ENCODE measurements at places on chromosomes 3 and 15.
A peak's percentile ranks its signal among the peaks of the same experiment; 100 is the strongest.

- no peak for DNase-seq
These were observed 200.1 kb upstream of the GAP43 start for GRCh38 chr3:115423170-115423569.

DNA sequence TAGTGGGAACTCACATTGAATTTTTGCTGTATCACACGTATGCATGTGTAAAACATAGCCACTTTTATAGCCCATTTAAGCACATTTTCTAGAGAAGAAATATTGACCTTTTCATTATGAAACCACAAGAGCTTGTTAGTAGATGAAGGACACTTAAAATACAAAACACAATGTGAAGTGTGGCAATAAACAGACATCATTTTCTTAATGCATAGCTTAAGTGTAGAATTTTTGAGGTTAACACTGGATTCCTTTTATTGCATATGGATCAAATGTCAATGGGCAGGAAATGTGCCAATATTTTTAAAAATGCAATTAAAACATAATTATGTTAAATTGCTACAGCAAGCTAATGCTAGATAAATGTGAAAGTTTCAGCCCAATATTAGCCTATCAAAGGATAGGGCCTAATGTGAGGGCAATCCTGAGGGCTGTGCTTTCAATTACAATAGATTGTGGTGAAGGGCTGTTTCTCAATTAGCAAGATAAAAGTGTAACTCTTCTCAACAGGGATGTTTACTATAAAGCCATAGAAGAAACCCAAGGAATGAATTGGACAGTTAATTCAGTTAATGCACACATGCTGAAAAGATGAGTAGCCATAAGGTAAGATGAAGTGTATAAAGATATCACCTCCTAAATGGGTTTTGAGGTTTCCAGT, 489.0 kb upstream of the CDIN1 start:
- DNase-seq = no peak

DNA sequence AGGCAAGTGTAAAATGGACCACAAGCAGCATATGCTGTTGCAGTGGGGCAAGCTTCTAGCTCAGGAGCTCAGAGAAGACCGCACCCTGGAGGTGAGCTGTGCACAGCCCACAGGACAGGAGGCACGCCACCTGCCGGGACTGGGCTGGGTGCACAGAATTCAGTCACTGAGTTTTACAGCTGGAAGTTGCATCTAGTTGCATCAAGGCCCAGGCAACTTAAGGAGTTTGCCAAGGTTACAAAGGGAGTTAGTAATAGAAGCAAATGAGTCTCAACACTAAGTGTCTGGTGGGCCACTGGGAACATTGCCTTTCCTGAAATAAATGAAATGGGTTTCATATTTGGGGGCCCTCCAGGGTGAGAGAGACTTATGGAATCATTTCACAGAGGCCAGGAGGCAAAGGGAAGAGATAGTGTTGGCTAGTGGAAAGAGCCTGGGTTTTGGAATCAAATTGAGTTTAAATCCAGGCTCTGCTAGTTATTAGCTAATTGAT, 36.0 kb upstream of the TIMP4 start:
- DNase-seq = no peak

DNA sequence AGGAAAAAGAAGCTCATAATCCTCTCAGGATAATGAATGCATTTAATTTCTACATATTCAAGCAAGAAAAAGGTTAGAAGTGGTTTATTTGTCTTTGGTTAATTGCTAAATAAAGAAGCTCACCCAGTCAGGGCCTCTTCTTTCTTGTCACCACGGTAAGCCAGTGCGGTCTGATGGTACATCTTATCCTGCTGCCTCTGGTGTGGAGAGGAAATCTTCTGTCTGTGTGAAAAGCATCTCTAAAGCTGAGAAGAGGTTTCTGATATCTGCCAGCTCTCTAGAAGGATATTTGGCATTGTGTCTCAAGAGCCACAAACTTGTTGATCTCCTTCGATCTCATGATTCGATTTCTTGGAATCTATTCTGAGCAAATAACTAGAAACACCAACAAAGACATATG, 144.9 kb downstream of the SV2B start:
- DNase-seq = no peak

- no peak for DNase-seq
These were observed 643.0 kb downstream of the TBL1XR1 start for GRCh38 chr3:176554264-176554663.

DNA sequence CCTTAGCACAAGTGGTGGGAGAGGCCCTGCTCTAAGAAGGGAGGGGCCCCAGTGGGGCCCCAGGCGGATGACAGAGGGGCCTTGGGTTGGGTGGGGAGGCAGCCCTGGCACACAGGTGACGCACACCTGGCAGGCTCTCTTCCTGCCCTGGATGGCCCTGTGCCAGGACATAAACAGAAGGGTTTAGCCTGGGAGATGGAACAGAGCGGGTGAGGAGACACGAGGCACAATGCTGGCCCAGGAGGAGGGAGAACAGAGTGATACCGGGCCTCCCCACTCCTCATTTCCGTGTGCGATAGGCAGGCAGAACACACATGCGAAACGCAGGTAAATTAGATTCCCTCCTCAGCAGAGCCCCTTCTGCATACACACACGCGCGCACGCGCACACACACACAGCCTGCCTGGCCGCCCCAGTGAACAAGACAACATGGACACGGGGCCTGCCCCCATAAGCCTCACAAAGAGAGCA, 39.8 kb downstream of the IDH2 start:
- DNase-seq = peak; percentile 16

DNA sequence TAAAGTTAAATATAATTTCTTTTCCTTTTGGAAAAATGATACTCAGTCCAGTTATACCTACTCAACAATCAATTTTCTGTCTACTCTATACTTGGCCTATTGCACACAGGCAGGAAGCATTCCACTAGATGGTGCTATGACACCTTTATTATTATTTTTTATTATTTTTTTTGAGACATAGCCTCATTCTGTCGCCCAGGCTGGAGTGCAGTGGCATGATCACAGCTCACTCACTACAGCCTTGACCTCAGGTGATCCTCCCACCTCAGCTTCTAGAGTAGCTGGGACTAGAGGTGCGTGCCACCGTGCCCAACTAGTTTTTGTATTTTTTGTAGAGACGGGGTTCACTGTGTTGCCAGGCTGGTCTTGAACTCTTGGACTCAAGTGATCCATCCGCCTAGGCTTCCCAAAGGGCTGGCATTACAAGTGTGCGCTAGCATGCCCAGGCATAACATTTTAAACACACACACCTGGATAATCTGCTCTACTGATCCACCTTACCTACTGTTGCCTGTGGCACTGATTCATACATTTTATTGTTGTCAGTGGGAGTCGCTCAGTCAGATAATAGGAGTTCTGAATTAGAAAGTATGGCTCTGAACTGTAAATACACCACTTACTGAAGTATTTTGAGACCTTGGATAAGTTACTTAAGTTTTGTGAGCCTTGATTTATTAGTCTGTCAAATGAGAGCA, 56.2 kb downstream of the EIF3J start:
- DNase-seq = no peak

- DNase-seq = no peak
These were observed 316.6 kb upstream of the TGFBR2 start for GRCh38 chr3:30289766-30290165.

GRCh38 chr3:190099099-190099498, 21.6 kb downstream of the P3H2 start:
- no peak for DNase-seq

GRCh38 chr15:100849021-100849854, 30.4 kb upstream of the ALDH1A3 start:
- DNase-seq = peak; percentile 53

- no peak for DNase-seq
These were observed 376.8 kb upstream of the THBS1 start for GRCh38 chr15:39204031-39204430.

- no peak for DNase-seq
These were observed 147.6 kb upstream of the NR2F2 start for GRCh38 chr15:96182736-96183513.

DNA sequence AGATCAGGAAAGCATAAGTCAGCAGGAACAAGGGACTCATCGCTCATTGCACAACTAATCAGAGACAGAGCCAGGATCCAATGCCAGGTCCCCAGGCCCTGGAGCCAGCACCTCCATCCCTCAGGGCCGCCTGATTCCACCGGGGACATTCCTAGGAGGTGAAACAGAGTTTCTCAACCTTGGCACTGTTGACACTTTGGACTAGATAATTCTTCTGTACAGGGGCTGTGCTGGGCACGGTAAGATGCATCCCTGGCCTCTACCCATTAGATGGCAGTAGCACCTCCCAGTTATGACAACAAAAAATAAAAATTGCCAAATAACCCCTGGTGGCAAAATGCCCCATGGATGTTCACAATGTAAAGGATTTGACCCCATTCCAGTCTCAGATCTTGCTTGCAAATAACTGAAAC, 127.7 kb downstream of the MTHFS start:
- DNase-seq = no peak

GRCh38 chr3:136297826-136298225, 47.7 kb downstream of the PCCB start:
- DNase-seq = no peak

DNA sequence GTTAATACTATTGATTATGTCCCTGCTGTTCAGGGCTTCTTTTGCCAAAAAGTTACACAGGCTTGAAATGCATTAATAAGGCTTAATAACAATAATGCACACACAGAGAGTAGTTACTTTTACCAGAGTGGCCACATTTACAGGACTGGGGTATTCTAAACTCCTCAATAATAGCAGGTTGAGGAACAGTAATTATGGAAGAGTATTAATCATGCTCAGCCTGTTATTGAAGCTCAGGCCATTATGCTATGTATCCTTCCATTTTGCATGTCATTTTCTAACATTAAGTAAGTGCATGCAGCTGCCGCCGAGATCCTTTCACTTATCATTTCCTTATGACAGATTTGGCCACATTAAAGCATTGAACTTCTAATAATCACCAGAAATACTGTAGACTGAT, 5.7 kb downstream of the ARRDC4 start:
- DNase-seq = no peak

DNA sequence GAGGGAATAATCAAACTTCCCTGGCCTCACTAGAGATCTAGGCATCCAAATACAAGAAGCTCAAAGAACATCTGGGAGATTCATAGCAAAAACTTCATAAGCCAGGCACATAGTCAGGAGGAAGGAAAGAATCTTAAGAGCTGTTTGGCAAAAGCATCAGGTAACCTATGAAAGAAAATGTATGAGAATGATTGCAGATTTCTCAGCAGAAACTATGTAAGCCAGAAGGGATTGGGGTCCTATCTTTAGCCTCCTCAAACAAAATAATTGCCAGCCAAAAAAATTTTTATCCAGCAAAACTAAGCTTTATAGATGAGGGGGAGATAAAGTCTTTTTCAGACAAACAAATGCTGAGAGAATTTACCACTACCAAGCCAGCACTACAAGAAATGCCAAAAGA, 1036.3 kb downstream of the TBL1XR1 start:
- DNase-seq = no peak

GRCh38 chr3:184652465-184652864, 59.4 kb downstream of the MAGEF1 start:
- DNase-seq = no peak
